Pancreas (tissue), 10 donors: ENCODE measurements at places on chromosomes 1 and 21.

- DNase-seq, result no peak
Measured at GRCh38 chr1:41328001-41328615, 33.1 kb upstream of the FOXO6 start.

- no peak for DNase-seq
Measured at GRCh38 chr1:28172713-28173150, 3.8 kb downstream of the PTAFR start.

DNA sequence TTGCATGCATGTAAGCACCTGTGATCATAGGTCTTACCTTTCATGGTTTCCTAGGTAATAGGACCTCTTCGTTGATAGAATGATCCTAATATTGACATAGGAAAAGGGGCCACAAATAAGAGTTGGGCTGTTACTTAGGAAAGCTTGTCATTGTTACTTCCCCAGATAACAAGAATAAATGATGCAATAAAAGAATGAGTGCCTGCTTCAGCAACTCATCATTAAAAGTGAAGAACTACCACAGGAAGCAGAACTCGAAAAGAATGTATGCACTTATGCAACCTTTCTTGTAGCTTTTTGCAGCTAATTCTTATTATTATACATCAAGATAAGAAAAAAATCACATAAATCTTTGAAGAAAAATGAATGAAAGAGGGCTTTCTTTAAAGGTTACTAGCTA, 548.6 kb downstream of the LTN1 start:
- no peak for DNase-seq

DNA sequence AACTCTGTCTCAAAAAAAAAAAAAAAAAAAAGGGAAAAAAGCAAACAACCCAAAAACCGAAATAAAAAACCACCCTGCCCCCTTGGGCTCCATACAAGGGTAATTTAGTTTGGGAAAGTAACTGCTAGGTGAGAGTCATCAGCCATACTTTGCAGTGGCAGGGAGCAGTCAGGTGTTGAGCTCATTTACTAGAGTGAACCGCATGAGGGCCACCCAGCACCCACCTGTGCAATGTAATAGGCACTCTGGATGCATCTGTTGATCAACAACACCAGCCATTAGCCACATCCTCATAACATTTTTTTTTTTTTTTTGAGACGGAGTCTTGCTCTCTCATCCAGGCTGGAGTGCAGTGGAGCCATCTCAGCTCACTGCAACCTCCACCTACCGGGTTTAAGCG, 9.1 kb downstream of the INAVA start:
- no peak for DNase-seq

GRCh38 chr1:150749720-150750311, 15.8 kb downstream of the CTSS start:
- DNase-seq, result no peak
